Kidney (tissue), 22 donors: ENCODE measurements at places on chromosomes 3 and 15.

DNA sequence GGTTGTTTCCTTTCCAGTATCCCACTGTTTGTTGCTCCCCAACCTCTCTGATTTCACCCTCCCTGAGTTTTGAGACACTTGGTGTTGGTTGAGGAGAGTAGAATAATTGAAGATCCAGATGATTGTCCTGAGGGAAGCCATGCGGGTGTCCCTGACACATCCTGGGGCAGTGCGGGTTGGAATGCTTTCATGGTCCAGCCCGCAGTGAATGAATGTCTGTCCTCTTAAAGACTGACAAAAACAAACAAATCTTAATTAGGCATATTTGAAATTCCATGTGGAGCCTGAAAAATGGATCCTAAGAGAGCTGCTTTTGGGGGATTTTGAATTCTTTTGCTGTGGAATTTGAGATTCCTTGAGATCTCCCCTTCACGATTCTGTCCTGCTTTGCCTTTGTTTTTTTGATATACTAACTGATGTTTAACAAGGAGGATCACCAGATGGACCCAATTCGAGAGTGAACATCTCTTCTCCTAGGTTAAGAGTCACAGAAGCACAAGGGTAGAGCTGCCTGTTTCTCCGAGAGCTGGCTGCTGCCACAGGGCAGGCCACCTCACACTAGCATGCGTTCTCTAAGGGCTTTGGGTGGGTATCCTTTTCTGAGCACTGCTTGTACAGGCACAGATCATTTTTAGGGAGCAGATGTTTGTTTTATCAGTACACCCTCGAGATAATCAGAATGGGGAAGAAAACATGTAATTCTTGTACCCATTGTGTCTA lies 47.4 kb downstream of the GPR171 start:
- no peak for DNase-seq

DNA sequence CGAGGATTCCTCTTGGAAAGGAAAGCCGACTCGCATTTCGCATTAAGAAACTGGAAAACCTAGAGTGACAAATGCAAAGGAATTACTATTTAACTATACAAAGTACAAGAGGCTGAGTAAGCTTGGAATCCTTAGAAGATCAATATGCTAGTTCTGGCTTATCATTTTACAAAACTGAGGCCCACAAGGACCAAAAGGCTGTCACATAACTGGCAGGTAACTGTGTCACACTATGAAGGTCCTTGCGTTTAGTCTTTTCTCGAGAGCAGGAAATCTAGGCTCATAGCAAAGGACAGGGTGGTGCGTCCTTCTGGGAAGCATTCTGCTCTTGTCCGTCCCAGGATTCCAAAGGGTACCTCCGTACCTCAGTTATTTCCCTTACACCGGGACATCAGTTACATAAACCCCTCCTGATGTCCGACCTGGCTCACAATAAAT lies 629 bp downstream of the RPL24 start:
- no peak for DNase-seq

DNA sequence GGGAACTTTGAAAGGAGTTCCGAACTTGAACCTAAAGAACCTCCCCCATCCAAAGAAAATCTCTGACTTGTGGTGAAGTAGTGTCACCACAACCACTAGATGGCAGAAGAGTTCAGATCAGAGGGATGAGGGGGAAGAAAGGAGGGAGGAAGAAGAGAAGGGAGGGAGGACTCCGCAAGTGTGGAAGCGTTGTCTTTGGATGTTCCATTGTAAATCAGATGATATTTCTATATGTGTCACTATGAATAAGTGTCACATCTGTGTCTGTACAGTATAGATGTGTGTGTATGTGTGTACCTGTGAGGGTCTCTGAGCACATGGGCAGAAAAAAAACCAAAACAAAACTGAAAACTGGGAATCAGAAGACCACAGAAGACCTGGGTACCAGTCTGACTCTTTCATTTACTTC lies 16.9 kb downstream of the SLC24A1 start:
- no peak for DNase-seq

- no peak for DNase-seq
Measured at GRCh38 chr3:197462808-197463207, 93.0 kb downstream of the BDH1 start.

DNA sequence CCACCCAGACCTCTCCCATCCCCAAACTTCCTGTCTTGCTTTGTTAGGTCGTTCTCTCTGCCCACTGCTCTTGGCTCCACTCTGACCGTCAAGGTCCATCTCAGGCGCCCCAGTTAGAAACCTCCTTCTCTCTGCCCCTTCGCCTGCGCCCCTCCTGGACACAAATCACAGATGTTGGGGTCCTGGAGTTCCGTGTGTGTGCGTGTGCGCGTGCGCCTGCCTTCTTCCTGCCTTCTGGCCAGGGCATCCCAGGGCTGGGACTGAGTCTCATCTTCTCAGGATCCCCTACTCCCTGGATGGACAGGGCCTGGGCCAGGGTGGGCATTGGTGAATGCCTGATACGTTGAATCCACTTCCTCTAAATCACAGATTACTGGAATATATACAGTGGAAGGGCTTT lies 869 bp downstream of the ACSBG1 start:
- no peak for DNase-seq
